Right renal cortex interstitium (tissue), 3 donors: ENCODE measurements at places on chromosomes 4 and X.

GRCh38 chrX:40734971-40735324 is 394 bp downstream of the MED14 start:
- no peak for DNase-seq

GRCh38 chrX:43734444-43734843 is 78.3 kb downstream of the MAOA start:
- DNase-seq = no peak

- DNase-seq = no peak
Measured at GRCh38 chrX:48720577-48721250, 24.2 kb downstream of the SUV39H1 start.

DNA sequence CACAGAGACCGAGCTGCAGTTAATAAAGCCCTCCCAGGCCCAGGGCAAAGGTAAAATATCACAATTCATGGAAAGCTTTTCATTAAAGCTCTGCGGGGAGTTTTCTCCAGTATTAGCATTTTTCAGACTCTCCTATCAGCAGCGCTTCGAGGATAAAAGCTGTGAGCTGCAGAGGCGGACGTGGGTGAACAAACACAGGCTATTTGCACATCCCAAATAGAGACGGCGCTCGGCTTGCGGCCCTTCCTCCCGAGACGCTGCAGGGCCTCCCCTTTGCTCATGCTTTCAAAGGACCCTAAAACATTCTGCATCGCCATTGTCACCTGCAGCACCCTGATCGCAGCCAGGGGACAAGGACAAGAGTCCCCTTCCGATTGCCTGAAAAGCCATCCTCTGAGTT is 97.3 kb downstream of the SORCS2 start:
- no peak for DNase-seq

- no peak for DNase-seq
Measured at GRCh38 chr4:1330761-1331590, 16.0 kb upstream of the UVSSA start.
